ENCODE measurements at places on chromosomes 5 and 9.

- no peak for DNase-seq
Measured at GRCh38 chr9:133610845-133611244, 1.7 kb upstream of the FAM163B start.

- no peak for DNase-seq
Measured at GRCh38 chr5:178295589-178295988, 63.0 kb upstream of the PHYKPL start.

- DNase-seq = no peak
Measured at GRCh38 chr9:21015995-21016394, 15.4 kb downstream of the HACD4 start.

DNA sequence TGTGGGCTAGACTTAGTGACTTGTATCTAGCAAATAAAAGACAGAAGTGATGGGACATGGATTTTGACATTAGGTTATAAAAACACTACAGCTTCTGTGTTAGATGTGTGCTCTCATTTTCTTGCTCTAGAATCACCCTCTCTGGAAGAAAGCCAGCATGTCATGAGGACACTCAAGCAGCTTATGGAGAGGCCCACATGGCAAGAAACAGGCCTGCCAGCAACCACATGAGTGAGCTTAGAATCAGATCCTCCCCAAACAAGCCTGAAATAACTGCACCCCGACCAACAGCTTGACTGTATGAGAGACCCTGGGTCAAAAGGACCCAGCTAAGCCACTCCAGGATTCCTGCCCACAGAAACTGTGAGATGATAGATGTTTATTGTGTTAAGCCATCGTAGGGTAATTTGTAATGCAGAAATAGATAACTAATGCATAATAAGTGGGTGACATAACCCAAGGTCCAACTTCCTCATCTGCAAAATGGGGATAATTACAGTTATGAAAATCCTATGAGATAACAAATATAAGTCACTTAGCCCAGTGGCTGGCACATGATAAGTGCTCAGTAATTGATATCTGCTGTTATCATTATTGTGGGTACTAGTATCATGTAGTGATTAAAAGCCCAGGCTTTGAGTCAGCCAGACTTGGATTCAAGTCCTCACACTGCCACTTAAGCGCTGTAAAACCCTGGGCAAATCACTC, 86.5 kb downstream of the KLHL3 start:
- no peak for DNase-seq

- no peak for DNase-seq
Measured at GRCh38 chr5:107696080-107696479, 25.3 kb upstream of the EFNA5 start.

GRCh38 chr5:1882337-1883119, at the start of gene IRX4:
Gene IRX4 (minus strand): TSS chr5:1882925. CDS start chr5:1882647, 278 bp downstream.
- no peak for DNase-seq

- no peak for DNase-seq
Measured at GRCh38 chr9:22308177-22308576, 138.4 kb upstream of the DMRTA1 start.

DNA sequence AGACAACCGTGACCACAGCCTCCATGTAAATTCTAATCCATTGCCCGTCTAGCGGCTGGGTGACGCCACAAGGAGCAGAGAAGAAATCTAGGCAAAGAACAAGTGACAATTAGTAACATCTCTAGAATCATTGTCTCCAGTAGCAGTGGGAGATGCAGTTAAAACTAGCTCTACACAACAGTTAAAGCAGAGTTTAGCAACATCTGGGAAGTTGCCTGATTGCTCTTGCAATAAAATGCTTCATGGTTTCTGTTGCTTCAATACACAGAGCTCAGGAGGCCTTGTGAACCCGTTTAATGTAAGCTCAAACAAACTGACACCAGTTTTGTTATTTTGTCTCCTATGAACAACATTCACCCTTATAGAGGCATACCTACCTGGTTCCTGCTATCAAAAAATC, 369.8 kb upstream of the PDE4D start:
- no peak for DNase-seq

- DNase-seq = no peak
Measured at GRCh38 chr9:128556926-128557634, 4.7 kb downstream of the SPTAN1 start.

DNA sequence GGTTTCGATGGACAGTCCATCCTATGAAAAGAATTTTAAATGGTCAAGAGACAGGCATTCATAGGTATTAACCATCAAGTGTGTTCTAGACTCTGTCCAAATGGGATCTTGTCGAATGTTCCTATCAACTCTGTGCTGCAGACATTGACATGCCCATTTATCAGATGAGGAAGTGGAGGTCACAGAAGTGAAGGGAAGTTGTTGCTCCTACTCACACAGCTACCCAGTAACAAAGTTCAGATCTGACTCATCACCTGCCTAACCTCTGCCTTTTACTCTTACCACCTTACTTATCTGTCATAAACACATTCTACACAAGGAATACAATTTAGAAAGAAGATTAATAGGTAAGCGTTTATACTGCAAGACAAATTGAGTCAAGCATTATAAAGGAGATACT, 426.2 kb upstream of the BRINP1 start:
- DNase-seq = no peak

Measured in central memory CD4-positive, alpha-beta T cell (primary cell).